ENCODE measurements at places on chromosomes 5 and 9.

- no peak for DNase-seq
These were observed 49.8 kb downstream of the FGF1 start for GRCh38 chr5:142636093-142636492.

DNA sequence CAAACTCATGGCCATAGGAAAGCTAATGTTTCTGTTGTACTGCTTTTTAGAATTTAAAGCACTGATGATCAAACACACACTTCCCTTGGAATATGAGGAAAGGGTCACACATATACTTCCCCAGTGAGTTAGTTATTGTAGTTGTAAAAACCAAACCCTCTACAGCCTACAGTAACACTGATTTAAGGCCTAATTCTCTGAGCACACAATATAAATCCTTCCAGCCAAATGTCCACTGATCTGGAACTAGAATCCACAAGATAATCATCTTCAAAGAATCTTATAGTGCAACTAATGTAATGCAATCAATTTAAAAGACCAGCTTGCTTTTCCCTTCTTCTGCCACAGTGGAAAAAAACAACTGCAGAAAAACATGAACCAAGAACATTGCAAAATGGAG, 219.3 kb downstream of the CAAP1 start:
- DNase-seq: no peak

- no peak for DNase-seq
These were observed 510.1 kb upstream of the ADAMTS16 start for GRCh38 chr5:4630031-4630430.

- peak; percentile 99 for DNase-seq
These were observed 21.2 kb downstream of the DYNC2I2 start for GRCh38 chr9:128635266-128636023.

DNA sequence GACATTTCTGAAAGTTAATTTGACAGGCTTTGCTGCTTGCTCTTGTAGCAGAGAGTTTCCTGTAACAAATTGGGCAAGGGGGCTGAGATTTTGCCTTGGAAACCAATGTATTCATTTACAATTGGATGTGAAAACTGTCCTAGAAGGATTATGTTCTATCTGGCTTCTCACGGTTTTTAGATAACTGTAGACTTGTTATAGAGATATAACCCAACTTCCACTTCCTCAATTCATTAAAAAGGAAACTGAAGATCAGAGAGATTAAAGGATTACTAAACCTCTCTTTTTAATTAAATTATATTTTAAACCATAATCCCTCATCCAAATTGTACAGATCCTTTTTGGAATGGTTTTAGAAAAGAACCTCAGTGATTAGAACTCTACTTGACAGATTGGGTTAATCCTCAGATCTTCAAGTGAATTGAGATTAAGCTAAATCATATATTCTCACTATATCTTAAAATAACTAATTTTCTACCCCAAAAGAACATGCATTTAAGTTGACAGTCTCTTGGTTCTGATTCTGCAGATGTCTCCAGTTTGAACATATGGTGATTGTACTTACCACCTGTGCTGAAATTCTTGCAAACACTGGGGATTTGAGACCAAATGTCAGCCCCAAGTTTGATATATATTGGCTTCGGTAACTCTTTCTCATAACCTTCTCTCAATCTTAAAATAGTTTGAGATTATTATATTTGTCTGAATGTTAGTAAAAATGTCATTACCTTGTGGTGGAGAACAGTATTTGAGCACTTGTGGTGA, 130.1 kb upstream of the C9orf72 start:
- DNase-seq: no peak

DNA sequence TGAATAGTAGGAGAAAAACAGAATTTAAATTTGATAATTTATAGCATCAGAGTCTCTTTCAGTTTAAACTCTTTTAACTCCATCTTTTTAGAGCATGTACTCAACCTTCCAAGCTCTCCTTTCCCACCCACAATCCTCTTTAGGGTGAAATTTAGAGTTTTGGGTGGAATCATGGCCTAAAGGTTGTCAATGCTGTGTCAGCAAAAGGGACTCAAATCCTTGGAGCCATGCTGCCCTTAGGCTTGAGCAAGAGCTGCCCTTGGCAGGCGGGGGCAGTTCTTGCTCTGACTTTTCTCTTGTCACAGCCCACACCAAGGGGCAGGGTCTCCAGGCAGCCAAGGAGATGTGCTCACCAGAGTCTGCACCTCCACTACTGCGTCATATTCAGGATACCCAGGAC, 102.4 kb downstream of the MTX3 start:
- DNase-seq: no peak

DNA sequence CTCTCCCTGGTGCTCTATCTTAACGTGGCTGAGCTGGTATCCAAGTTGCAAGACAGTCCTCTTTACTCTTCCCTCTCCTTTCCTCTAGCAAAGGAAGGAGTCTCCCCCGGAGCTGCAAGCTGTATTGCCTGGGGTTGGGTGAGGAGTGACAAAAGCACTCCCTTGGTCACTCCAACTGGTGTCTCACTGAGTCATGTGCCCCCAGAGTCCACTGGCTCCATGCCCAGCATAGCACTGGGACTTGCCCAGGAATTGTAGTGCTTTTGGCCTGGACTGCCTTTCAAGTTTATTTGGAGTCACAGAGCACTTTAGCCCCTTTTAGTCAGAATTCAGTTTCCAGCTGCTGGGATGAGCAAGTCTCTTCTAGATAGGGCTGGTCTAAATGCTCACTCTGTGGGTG, 82.6 kb upstream of the FST start:
- peak; percentile 89 for DNase-seq
